ENCODE measurements at places on chromosomes 7 and 10. TPM values are rescaled to one million over a fixed set of nuclear protein-coding genes. Genes with fewer than 3 reads are reported as not detected.

DNA sequence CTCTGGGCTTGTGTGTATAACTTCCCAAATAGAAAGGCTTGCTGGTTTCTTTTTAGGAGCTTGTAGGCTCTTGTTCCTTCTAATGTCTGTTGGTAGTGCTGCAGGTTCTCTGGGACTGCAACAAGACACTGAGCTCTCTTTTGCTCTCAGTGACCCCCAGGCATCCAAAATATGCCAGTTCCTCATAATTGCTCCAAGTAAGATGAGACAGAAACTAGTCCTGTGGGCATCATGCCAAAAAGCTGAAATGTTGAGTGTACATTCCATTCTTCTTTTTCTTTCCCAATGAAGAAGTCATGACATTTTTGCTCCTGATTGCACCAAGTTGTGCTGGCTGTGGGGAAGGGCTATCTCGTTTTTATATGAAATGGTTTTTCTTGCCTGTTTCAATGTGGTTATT lies 7.1 kb upstream of the BTBD16 start:
- no peak for DNase-seq

GRCh38 chr7:112765105-112765504 lies 25.1 kb downstream of the TMEM168 start:
- DNase-seq: no peak

DNA sequence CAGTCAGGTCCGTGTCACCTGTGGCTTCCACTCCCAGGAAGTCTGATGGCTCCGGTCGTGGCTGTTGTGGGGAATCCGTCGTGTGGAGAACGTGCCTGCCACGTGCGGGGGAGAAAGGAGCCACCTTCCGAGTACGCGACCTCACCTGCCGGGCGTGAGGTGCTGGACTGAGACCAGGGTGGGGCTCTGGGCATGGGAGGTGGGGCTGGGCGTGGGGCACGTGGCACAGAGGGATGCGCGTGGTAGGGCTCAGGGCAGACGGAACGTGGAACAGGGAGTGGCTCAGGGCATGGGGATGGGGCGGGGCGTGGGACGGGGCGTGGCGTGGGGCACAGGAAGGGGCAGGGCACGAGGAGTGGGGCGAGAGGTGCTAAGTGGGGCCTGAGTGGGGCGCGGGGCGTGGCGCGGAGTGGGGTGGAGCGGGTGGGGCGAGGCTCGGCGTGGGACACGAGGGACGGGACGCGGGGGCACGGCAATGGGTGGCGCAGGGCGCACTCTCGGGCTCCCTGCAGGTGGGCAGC lies 64.8 kb downstream of the C10orf143 start:
- DNase-seq: no peak

- no peak for DNase-seq
Observed at GRCh38 chr7:99143521-99143852, 421 bp downstream of the SMURF1 start.

GRCh38 chr7:116988363-116988989 lies 35.2 kb downstream of the ST7 start:
- DNase-seq: no peak

DNA sequence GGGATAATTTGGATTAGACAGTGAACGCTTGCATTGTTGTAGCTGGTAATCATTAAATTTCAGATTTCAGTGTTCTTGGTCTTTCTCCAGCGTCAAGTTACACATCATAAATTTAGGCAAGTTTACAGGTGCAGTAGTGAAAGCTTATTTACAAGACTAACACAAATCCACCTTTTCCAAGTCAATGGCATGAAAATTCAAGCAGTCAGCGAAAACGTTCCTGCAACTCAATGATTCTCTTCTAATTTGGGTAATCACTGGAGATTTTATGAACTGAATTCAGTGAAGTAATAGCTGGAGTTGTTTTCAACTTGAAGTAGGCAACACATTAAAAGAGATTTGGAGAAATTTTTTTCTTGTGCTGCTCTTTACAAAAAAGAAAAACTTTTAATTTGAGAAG lies 17.9 kb downstream of the BCAP29 start:
- DNase-seq: no peak

- DNase-seq: no peak
Observed at GRCh38 chr7:853366-854117, 21.3 kb downstream of the SUN1 start.

- DNase-seq: no peak
Observed at GRCh38 chr7:80324032-80324431, 187.8 kb downstream of the GNAT3 start.

TAS2R40 gene
- not detected for total RNA-seq

SPDYE2 gene
- not detected for total RNA-seq

FANK1 gene
- total RNA-seq: 1.1 TPM

PON2 gene
- 4.5 TPM for total RNA-seq
